ENCODE measurements at places on chromosomes 7 and 10.
A peak's percentile ranks its signal among the peaks of the same experiment; 100 is the strongest.

DNA sequence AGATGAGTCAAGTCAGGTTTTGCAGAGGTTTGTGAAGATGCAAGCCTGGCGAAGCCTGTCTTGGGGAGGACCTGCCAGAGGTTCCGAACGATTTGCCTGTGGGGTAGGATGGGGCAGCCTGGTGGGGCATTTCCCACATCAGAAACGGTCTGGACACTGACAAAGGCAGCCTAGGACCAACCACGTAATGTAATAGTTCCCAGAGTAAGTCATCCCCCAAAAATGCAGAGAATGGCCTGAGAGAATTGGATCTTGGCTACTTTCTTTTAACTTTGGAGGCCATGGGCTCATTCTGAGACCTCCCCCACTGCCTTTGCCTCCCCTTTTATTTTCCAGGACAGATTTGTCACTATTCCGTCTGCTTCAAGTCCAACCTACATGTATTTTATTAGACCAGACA, 168.9 kb upstream of the SH2B2 start:
- DNase-seq, result peak; percentile 55

DNA sequence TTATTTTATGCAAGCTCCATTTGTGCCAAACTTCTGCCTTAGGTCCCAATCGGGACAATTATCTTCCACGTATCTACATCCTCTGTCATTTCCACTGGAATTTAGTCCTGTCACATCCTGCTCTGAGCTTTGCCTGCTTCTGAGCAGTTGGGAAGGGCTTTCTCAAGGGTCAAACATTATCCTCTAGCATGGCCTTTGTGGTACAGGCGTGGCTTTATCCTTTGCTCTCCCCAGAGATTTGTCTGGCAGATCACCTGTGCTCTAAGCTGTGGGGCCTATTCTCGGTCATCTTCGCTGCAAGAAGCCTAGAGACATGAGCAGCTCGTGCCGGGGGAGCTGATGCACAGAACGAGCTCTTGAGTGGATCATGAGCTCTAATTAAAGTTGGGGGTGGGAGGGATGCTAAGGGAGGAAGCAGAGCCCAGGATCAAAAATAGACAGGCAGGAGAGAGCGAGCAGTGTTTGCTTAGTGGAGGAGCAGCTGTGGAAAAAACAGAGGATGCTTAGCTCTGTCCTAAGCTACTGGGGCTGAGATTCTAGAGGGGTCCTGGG, 19.8 kb upstream of the TMEM273 start:
- DNase-seq, result no peak

DNA sequence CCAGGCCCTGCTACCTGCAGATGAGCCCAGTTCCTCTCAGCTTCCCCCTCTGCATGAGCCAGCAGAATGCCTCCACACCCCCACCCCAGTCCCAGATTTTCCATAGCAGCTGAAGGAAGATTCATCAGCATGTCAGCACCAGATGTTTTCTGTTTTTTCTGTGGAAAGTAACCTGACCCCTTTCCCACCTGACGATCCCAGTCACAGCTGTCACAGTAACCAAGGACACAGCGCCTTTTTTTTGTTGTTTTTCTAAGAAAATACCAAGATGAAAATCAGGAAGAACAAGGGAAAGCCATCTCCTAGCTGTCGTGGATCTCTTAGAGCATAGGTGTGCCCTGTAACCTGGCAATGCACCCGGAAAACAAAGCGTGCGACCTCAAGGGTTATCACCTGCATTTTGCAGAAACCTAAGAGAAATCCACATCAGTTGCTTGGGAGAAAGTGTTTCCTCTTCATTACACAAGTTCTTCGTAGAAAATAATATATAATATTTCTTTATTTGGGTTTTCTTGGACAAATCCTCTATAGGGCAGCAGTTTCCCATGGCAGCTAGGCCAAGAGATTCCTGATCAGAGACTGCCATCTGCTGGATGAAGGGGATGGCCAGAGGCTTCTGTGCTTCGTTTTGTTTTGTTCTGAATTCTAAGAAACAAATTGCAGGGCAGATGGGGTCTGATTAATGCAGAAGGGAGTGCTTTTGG, 401.9 kb downstream of the TNS3 start:
- DNase-seq, result peak; percentile 57

- no peak for DNase-seq
Observed at GRCh38 chr7:76008156-76008687, 13.8 kb upstream of the TMEM120A start.

DNA sequence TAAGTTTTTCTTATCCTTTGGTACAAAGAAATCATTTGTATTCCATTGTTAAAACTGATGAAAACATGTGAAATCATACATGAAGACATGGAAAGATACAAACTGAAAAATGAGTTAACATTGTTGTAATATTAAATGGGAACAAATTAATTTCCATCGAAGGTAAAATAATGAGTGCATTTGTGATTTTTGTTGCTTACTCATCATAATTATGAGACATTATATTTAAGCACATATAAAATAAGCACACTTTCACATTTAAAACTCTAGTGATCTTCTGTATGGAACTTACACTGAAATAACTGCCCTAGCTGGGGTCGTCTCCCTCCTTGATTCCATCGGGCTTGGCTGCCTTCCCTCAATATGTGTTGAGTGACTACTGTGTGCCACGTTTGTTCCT, 204.2 kb upstream of the PRPS1L1 start:
- no peak for DNase-seq

All from fibroblast of skin of left quadriceps (primary cell).